ENCODE measurements at places on chromosomes 13 and 19. TPM values are rescaled to one million over a fixed set of nuclear protein-coding genes. Genes with fewer than 3 reads are reported as not detected.

GRCh38 chr13:23580684-23581060 lies 10.5 kb downstream of the TNFRSF19 start:
- peaks cover 42% of the 10 kb centered on the region for H3K27me3 ChIP-seq
- DNase-seq: no peak
- no peak overlapping the region for H3K27ac ChIP-seq
- H3K36me3 ChIP-seq: no peaks in the 10 kb centered on the region
- peaks cover 14% of the 10 kb centered on the region for H3K4me1 ChIP-seq

PLIN5 gene
- 3.5 TPM for total RNA-seq

GRCh38 chr19:32977280-32977679 lies 5.2 kb downstream of the FAAP24 start:
- no peak overlapping the region for H3K4me3 ChIP-seq
- no peaks in the 10 kb centered on the region for H3K4me1 ChIP-seq
- no peak for DNase-seq
- no peak overlapping the region for H3K27ac ChIP-seq
- H3K27me3 ChIP-seq: no peaks in the 10 kb centered on the region

DNA sequence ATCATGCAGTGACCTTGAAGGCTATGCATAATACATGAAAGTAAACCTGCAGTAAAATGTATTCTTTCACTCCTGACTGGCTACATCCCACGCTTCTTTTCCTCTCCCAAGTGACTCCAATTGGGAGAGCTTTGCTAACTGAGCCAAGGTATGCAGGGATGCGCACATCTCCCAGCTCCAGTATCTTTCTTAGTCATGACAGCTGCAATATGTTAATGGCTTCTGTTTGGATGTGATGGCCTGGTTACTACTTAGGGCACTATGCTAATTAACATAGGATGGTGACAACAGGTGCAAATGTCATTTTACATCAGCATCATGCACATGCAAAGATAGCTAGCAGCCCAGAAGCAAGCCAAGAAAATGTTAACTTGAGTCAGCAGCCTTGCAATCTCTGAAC lies 134.7 kb downstream of the POU4F1 start:
- peaks cover 9% of the 10 kb centered on the region for H3K4me1 ChIP-seq
- H3K4me3 ChIP-seq: no peak overlapping the region
- H3K36me3 ChIP-seq: no peaks in the 10 kb centered on the region
- no peak overlapping the region for H3K27ac ChIP-seq

Data from GM23338 (cell line).